ENCODE measurements at places on chromosomes 6 and 20.

DNA sequence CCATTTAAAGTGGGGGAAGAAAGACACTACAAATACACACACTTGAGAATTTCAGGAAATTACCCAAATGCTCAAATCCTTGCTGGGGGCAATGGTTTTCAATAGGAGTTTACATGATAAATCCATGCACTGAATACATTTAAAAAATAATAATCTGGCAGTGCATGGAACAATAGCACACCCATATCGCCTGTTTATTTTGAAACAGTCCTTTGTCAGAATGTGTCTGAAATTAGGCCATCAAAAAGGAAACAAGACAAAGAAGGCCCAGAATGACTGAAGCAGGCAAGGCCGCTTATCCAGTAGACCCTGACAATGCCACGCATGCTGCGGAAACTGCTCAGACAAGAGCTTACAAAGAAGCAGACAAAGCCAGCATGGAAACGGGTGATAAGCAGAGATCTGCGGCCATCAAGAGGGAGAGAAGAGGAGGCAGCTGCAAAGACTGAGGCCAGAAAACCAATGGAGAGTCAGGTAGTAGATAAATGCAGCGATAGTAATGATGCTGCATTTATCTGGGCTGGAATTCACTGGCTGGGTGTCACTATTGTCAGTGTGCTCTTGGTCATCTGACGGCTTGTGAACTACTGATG is 211.9 kb upstream of the CNR1 start:
- H3K27me3 ChIP-seq: no peaks in the 10 kb centered on the region
- H3K36me3 ChIP-seq: no peaks in the 10 kb centered on the region
- no peaks in the 10 kb centered on the region for H3K4me1 ChIP-seq
- H3K4me3 ChIP-seq: no peak overlapping the region
- no peak for DNase-seq
- H3K27ac ChIP-seq: no peak overlapping the region

DNA sequence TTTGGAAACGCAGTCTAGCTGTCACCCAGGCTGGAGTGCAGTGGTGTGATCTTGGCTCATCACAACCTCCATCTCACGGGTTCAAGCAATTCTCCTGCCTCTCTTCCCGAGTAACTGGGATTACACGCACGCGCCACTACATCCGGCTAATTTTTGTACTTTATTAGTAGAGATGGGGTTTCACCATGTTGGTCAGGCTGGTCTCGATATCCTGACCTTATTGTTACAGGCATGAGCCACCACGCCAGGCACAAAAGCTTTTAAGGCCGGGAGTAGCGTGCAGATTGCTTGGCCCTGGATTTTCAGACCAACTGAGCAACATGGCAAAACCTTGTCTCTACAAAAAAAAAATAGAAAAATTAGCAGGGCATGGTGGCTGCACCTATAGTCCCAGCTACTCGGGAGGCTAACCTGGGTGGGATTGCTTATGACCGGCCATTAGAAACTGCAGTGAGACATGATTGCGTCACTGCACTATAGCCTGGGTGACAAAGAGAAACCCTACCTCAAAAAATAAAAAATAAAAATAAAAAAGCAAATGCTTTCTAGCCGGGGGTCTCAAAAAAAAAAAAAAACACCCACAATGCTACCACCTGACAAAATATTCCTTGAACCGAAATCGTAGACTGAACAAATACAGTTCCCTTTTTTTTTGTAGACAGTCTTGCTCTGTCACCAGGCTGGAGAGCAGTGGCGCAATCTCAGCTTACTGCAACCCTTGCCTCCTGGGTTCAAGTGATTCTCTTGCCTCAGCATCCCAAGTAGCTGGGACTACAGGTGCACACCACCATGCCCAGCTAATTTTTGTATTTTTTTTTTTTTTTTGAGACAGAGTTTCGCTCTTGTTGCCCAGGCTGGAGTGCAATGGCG is 15.0 kb downstream of the RBM39 start:
- no peak overlapping the region for H3K27ac ChIP-seq
- peaks cover 81% of the 10 kb centered on the region for H3K36me3 ChIP-seq
- H3K4me1 ChIP-seq: peaks cover 17% of the 10 kb centered on the region
- no peak for DNase-seq
- H3K4me3 ChIP-seq: no peak overlapping the region

- H3K27ac ChIP-seq: no peak overlapping the region
- no peak overlapping the region for H3K4me3 ChIP-seq
- no peak for DNase-seq
- no peaks in the 10 kb centered on the region for H3K4me1 ChIP-seq
- no peaks in the 10 kb centered on the region for H3K27me3 ChIP-seq
- no peaks in the 10 kb centered on the region for H3K36me3 ChIP-seq
Measured at GRCh38 chr6:85035766-85036165, 271.4 kb upstream of the TBX18 start.

GRCh38 chr20:32238483-32239425 is 31.1 kb downstream of the POFUT1 start:
- H3K27ac ChIP-seq: no peak overlapping the region
- peaks cover 16% of the 10 kb centered on the region for H3K4me1 ChIP-seq
- H3K27me3 ChIP-seq: no peaks in the 10 kb centered on the region
- no peak for DNase-seq
- peaks cover 34% of the 10 kb centered on the region for H3K36me3 ChIP-seq

- H3K36me3 ChIP-seq: peaks cover 12% of the 10 kb centered on the region
- no peak overlapping the region for H3K4me3 ChIP-seq
- H3K27me3 ChIP-seq: no peaks in the 10 kb centered on the region
- H3K27ac ChIP-seq: no peak overlapping the region
- H3K4me1 ChIP-seq: peaks cover 4% of the 10 kb centered on the region
Measured at GRCh38 chr6:138787138-138787537, 8.7 kb upstream of the ECT2L start.

- H3K27me3 ChIP-seq: peaks cover 3% of the 10 kb centered on the region
- H3K4me3 ChIP-seq: no peak overlapping the region
- no peak for DNase-seq
- H3K27ac ChIP-seq: no peak overlapping the region
- no peaks in the 10 kb centered on the region for H3K36me3 ChIP-seq
Measured at GRCh38 chr6:39706819-39707335, 18.3 kb downstream of the KIF6 start.

DNA sequence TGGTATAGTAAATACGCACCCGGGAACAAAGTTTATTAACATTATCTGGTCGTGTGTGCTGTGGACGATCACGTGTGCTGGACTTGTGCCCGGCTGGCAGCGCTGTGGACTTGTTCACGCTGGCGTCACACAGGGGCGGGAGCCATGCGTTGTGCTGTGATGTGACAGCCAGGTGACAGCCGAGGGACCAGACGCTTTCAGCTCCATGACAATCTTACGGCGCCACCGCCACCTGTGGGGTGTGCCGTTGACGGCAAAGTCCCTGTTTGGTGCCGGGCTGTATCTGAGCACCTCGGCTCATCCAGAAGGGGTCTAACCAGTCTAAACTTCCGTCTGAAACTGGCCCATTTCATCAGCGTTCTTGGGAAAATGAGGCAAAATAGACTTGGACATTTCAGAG is 25.2 kb downstream of the DLL1 start:
- H3K27me3 ChIP-seq: peaks cover 41% of the 10 kb centered on the region
- no peak for DNase-seq
- H3K4me3 ChIP-seq: no peak overlapping the region
- H3K27ac ChIP-seq: no peak overlapping the region

DNA sequence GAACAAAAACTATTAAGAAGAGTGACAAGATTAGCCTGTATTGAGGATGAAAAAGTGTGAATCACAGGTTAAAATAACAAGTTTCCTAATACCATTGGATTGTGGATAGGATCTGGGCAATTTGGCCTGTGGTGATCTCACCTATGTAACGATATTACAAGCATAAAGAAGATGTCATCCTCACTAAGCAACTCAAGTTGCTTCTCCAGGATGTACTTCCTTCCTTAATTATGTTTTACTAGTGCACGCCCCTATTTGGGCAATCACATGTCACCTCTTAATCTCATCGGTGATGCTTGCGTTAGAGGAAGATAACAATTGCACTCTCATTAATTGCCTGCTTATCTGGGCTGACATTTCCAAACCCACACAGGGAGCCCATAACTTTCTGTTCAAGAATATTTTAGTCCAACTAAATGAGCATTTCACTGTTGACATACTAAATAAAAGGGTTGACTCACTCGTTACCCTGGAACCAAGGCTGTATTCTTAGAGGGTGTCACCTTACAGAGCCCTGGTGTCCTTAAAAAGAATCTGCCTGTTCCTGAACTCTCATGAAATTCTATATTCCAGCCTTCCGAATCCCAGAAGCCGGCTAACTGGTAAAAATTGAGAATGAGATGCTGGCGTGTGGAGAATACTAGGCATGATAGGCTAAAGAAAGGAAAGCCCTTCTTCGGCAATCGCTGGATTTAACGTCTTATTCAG is 88.2 kb upstream of the ATXN1 start:
- no peak for DNase-seq
- no peak overlapping the region for H3K4me3 ChIP-seq
- H3K4me1 ChIP-seq: peaks cover 34% of the 10 kb centered on the region
- no peak overlapping the region for H3K27ac ChIP-seq

DNA sequence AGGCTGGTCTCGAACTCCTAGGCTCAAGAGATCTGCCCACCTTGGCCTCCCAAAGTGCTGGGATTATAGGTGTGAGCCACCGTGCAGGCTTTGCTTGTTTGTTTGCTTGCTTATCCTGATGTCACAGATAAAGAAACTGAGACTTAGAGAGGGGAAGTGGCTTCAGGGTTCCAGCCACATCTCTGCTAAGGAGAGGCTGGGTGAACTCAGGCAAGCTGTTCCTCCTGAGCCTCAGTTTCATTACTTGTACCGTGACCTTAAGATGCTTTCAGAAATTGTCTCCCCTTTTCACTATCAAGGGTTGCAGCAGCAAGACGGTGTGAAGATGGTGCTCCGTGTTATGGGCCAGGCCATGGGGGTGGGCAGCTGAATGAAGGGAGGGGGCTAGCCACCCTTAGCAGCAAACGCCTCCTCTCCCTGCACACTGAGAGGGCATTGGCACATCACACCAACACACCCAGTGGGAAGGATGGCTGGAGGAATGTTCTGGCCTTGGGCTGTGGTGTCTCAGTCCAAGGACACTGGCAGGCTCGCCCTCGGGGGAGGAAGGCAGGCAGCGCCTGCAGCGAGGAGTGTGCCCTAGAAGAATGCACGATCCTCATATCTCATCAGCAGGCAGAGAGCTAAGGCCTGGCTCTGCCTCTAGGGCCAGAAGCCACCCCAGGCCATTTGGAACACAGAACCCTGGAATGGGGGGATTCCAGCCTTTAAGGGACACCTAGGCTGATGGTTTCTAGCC is 48.2 kb upstream of the TLDC2 start:
- H3K27me3 ChIP-seq: no peaks in the 10 kb centered on the region
- no peaks in the 10 kb centered on the region for H3K36me3 ChIP-seq
- no peak overlapping the region for H3K4me3 ChIP-seq
- peaks cover 15% of the 10 kb centered on the region for H3K4me1 ChIP-seq
- H3K27ac ChIP-seq: peak overlapping the region; percentile 33
- no peak for DNase-seq

GRCh38 chr6:25136854-25137253 is 142.3 kb upstream of the CARMIL1 start:
- no peak for DNase-seq
- H3K36me3 ChIP-seq: peaks cover 81% of the 10 kb centered on the region
- H3K4me1 ChIP-seq: peaks cover 32% of the 10 kb centered on the region
- H3K27me3 ChIP-seq: no peaks in the 10 kb centered on the region

DNA sequence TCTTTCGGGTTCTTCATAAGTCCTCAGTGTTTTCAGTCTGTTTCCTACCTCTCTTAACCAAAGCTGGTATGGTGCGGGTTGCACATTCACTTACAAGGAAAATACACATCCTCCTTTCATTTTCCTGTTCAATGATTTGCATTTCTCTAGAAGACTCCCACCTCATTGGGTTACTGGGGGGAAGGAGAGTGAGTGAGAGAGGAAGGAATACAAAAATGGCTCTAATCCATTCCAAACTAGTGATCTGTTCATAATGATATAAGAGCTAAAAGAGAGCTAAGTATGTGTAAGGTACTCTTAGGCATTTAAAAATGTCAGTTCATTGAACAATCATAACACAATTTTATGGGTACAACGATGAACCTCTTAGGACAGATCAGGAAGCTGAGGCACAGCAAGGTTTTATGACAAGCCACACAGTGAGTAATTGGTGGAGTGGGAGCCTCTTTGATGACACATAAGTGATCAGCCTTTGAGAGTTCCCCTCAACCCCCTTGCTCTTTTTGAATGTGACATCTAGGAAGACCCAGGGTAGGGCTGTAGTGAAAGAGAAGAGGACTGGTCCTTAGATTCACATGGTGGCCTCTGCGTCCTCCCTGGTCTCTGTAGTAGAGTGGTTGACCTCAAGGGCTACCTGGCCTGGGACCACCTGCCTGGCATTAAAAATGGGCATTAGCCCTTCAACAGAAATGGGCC is 328.4 kb upstream of the SOX4 start:
- H3K4me3 ChIP-seq: no peak overlapping the region
- no peaks in the 10 kb centered on the region for H3K27me3 ChIP-seq
- no peak for DNase-seq
- H3K27ac ChIP-seq: peak overlapping the region; percentile 78

- H3K27ac ChIP-seq: peak overlapping the region; percentile 96
- no peaks in the 10 kb centered on the region for H3K27me3 ChIP-seq
- H3K4me1 ChIP-seq: peaks cover 34% of the 10 kb centered on the region
- DNase-seq: no peak
- H3K36me3 ChIP-seq: peaks cover 70% of the 10 kb centered on the region
Measured at GRCh38 chr6:30684386-30685156, 1.9 kb downstream of the PPP1R18 start.

GRCh38 chr6:132003516-132004178 is 52.5 kb upstream of the CCN2 start:
- no peaks in the 10 kb centered on the region for H3K27me3 ChIP-seq
- no peak for DNase-seq
- H3K36me3 ChIP-seq: no peaks in the 10 kb centered on the region
- H3K4me1 ChIP-seq: no peaks in the 10 kb centered on the region
- H3K27ac ChIP-seq: no peak overlapping the region

DNA sequence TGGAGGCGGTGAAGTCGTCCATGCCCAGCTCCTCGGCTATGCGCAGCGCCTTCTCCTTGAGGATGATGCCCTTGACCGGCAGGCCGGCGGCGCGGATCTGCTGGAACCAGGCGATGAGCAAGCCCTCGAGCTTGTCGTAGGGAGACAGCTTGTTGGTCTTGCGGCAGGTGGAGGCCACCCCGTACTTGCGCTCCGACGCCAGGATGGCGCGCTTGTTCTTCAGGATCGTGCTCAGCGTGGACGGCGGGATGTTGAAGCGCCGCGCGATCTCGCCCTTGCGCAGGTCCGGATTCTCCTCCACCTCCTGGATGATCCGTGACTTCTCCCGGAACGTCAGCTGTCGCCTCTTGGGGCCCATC is 435 bp downstream of the CENPB start:
- peak overlapping the region; percentile 83 for H3K4me3 ChIP-seq
- peaks cover 38% of the 10 kb centered on the region for H3K4me1 ChIP-seq
- peaks cover 16% of the 10 kb centered on the region for H3K36me3 ChIP-seq
- H3K27ac ChIP-seq: no peak overlapping the region
- H3K27me3 ChIP-seq: no peaks in the 10 kb centered on the region

- H3K4me3 ChIP-seq: no peak overlapping the region
- peaks cover 62% of the 10 kb centered on the region for H3K36me3 ChIP-seq
- H3K27me3 ChIP-seq: no peaks in the 10 kb centered on the region
- H3K27ac ChIP-seq: no peak overlapping the region
- peaks cover 3% of the 10 kb centered on the region for H3K4me1 ChIP-seq
Measured at GRCh38 chr6:33673851-33674250, 37.6 kb downstream of the UQCC2 start.

Data from activated T-helper 2 cell treated with anti-CD3 and anti-CD28 coated beads, Interferon-gamma antibody, Interleukin-2, Interleukin-4, amounts not matched to agents 10 μg/mL and 5 μg/mL and 100 μg/mL, durations not matched to agents 14 hours and 24 hours and 36 hours (primary cell).